AG09319 (cell line): ENCODE measurements at places on chromosomes 16 and 17.

DNA sequence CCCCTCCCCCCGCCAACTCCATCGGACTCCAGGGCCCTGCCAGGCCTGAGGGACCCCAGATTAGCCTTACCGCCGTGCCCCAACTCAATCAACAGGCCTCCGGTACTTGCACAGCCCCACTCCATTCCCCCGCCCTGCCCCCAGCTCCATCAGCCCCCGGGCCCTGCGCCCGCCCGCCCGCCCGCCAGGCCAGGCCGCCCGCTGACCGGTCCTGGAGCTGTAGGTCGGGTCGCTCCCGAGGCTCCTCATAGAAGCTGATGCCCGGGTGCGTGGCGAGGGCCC, 308 bp downstream of the GTF3C1 start:
- DNase-seq: no peak

DNA sequence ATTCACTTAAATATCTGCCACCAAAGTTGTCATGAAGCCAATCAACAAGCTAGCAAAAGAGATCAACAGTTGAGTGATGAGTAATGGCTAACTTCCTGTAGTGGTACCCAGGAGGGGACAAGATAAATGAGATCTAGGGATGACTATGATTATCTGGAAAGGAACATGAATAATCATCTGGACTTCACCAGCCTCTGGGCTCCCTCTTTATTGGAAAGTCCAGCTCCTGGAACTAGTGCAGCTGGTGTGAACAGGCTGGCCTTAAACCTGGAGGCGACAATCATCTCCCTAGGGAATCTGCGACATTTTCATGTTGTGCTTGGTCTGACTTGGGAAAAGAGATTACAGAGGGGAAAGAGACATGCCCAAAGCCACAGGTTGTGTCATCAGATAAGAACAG, 518.6 kb downstream of the GRIN2A start:
- no peak for DNase-seq

GRCh38 chr17:81332914-81333528, 37.9 kb upstream of the SLC38A10 start:
- no peak for DNase-seq

DNA sequence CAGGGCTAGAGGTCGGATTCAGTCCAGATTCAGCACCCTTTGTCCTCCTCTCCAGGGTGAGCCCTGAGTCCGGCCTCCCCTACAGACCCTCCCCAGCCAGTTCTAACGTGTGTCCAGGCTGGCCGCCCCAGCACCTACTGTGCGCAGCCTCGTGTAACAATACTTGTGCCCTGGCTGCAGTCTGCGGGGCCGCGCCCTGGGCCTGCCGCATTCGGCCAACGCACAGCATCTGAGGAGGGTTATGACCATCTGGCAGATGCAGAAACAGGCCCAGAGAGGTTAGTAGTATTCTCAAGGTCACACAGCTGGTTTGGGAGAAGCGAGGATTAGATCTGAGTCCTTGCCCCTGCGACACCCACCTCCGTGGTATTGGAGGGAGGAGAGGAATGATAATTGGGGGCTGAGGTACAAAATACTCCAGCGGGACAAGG, 968 bp downstream of the RIPOR1 start:
- DNase-seq: no peak

GRCh38 chr16:67842509-67843342, 606 bp downstream of the THAP11 start:
- no peak for DNase-seq
